ENCODE measurements at places on chromosomes 5 and 9.

DNA sequence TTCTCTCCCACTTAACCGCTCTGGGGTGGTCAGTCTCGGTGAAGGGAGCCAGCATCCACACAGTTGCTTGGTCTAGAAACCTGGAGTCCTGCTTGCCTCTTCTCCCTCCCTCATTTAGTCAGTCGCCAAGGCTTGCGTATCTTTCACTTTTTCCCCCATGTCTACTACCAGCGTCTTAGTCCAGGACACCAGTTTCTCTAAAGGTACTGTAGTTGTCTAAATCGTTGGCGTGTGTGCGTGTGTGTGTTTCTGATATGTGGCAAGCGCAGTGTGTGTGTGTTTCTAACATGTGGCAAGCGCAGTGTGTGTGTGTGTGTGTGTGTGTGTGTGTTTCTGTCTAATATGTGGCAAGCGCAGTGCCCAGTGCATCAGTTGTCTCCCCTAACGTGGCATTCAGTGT lies 641 bp downstream of the ATP6V1G1 start:
- DNase-seq, result no peak

- no peak for DNase-seq
These were observed 234.8 kb downstream of the AUH start for GRCh38 chr9:91126761-91127445.

DNA sequence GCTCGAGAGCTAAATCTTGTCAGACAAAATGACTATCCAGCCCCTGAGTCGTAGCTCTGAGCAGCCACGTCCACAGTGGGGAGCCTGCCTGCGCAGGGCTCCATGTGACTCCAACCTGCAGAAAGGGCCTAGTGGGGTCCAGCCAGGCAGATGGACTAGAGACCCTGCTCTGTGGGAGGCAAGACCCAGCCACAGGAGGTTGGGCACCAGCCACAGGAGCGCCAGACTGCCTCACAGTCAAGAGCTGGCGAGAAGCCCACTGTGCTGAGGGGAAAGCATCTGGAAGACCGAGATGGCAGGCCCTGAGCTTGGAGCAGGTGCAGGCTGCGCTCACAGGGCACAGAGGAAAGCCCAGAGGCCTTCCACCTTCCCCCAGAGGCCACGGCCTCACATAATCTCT lies 61.4 kb downstream of the C5orf15 start:
- DNase-seq, result no peak

- DNase-seq, result no peak
These were observed 11.7 kb upstream of the PDE4D start for GRCh38 chr5:59905188-59905587.

DNA sequence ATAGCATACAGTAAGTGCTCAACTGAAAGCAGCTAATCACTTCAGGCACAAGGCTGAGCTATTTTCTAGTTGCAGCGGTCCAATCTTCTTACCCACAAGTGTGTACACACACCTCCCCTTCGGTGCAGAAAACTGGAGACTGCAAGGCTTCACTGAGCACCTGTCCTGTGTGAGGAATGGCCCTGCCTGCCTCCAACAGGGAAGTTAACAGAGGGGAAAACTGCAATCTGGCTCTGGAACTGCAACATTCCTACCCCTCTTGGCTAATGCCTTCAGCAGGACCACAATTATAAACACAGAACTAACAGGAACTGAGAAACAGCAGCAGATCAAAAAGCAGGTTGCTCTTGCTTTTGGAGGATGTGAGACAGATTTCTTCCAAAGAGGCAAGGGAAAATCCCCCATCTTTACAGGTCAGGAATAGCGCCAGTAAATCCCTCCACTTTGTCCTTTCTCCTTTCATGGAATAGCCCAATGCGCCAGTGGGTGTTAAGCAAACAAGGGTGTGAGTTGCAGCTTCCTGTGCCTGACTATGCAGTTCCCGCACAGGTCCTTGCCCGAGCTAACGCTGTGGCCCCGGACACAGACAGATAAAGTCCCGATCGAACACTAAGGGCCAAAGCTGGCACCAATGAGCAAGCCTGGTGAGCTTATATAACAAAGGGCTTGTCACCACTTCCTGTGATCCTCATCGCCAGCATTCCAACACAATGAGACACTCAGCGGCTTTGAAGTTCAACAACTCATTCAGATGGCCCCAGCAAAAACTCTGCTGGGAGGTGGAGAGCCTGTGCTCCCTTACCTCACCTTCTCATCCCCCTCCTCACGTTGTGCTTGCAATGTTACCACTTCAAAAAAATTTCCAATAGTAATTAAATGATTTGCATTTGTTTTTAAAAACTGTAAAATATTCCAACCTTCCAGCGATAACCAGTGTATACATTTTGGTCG lies 21.5 kb downstream of the SHB start:
- no peak for DNase-seq

GRCh38 chr5:139836469-139837208 lies 41.0 kb downstream of the PSD2 start:
- DNase-seq, result no peak

GRCh38 chr9:127388856-127389238 lies 8.1 kb upstream of the SLC2A8 start:
- DNase-seq, result no peak

- DNase-seq, result no peak
These were observed 5.7 kb downstream of the CLTB start for GRCh38 chr5:176410486-176411180.

- no peak for DNase-seq
These were observed 50.3 kb downstream of the MAN2A1 start for GRCh38 chr5:109739741-109740728.

DNA sequence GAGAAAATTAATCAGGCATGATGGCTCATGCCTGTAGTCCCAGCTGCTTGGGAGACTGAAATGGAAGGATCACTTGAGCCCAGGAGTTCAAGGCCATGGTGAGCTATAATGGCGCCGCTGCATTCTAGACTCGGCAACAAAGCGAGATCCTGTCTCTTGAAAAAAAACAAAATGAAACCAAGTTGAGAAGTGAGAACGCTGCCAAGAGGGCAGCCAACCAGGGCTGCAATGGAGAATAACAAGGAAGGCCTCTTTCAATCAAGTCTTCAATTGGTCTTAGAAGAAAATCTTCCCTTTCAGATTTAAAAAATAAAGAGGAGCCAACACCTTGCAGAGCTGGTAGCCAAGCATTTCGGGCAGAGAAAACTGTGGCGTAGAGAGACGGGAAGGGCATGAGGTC lies 14.7 kb downstream of the KIAA1958 start:
- no peak for DNase-seq

DNA sequence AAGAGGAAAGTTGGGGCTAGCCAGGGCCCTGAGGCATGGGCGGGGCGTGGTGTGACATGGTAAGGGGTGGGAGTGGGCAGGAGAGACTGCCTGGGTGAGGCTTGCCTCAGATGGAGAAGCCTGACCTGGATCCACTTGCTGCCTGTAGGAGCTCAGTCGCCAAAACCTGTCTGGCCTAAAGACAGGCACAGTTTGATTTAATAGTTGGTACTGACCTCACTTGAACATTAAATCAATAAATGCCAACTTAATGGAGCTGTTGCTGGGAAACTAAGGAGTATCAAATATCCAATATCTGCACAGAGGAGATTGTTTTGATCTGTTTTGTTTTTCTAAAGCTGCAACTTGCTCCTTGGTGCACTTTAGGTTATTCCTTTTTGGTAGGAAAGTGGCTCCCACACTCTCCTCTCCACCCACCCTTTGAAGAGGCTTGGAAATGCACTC lies 86.4 kb downstream of the RCL1 start:
- DNase-seq, result no peak

- no peak for DNase-seq
These were observed 54.4 kb downstream of the ZNF474 start for GRCh38 chr5:122183788-122184170.

GRCh38 chr5:171462928-171463861 lies 43.7 kb downstream of the FGF18 start:
- no peak for DNase-seq

DNA sequence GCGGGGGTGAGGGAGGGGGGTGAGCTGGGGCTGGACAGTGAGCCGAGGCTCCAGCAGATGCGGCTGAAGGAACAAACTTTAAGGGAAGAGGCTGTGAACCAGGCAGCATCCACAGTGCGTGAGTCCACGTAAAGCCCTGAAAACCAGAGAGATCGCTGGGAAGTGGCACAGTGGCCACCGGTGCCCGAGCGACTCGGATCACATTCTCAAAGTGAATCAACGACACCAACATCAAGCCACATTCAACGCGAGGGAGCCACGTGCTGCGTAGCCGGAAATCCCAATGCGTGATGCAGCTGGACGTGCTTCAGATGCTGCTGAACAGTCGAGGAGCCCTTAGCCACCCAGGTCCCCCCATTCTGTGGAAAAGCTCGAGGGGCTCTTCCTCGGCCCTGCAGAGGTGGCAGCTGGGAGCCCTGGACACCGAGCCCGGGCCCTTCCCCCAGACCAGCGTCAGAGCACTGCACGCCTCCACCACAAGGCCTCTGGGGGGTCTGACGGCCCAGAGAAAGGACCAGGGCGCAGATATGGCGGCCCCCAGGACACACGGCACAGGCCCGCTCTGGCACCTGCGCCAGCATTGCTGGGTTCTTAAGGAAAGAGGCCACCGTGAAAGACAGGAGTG lies 53.7 kb upstream of the EXOC3 start:
- no peak for DNase-seq

GRCh38 chr5:12214267-12215015 lies 310.2 kb upstream of the CTNND2 start:
- DNase-seq, result no peak

DNA sequence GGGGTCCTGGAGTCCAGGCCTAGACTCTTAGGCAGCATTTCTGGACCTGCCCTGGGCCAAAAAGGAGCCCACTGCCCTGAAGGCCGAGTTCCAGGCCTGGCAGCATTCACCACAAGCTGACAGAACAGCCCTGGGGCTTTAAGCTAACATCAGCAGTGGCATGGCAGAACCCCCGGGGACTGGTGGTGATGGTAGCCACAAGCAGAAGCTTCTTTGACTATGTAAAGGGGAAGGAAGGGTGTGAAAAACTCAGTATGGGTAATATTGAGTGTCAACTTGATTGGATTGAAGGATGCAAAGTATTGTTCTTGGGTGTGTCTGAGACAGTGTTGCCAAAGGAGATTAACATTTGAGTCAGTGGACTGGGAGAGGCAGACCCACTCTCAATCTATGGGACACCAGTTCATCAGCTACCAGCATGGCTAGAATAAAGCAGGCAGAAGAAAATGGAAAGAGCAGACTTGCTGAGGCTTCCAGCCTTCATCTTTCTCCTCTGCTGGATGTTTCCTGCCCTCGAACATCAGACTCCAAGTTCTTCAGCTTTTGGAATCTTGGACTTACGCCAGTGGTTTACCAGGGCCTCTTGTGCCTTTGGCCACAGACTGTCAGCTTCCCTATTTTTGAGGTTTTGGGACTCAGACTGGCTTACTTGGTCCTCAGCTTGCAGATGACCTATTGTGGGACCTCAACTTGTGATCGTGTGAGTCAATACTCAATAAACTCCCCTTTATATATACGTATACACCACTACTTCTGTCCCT lies 661.0 kb upstream of the C9orf72 start:
- no peak for DNase-seq

- DNase-seq, result no peak
These were observed 25.1 kb upstream of the PRDM12 start for GRCh38 chr9:130639124-130639765.

GRCh38 chr5:94707359-94707758 lies 88.9 kb downstream of the SLF1 start:
- no peak for DNase-seq

- DNase-seq, result no peak
These were observed 5.3 kb upstream of the TRIM41 start for GRCh38 chr5:181217803-181218062.

- DNase-seq, result no peak
These were observed 60.1 kb downstream of the OTULIN start for GRCh38 chr5:14724633-14725032.

GRCh38 chr9:106069241-106069640 lies 374.9 kb downstream of the TMEM38B start:
- DNase-seq, result no peak

- DNase-seq, result no peak
These were observed 839.3 kb upstream of the ARRDC3 start for GRCh38 chr5:92222449-92222848.

DNA sequence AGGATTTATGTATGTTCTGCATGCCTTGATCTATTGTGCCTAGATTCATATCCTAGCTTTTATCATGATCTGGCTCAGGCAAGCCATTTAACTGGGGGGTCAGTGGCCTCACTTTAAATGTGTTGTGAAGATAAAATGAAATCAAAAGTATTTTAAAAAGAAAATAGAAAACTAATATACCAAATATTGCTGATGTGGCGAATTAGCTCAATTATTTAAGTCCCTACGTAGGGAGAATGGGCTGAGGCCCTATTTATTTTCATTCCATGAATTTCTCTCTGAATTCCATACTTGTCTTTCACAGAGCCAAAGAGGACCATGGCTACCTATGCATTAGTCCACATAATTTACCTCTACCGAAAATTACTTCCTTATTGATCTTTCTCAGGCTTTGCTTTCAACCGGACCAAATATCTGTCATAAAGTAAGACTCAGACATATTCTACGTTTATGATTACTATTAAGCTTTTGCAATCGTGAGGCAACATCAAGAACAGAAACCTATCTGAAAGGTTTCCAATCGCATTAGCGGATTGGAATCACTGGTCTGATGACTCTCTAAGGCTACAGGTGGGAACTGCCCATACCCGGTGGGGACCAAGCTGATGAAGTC lies 1.7 kb downstream of the MBLAC2 start:
- DNase-seq, result no peak

DNA sequence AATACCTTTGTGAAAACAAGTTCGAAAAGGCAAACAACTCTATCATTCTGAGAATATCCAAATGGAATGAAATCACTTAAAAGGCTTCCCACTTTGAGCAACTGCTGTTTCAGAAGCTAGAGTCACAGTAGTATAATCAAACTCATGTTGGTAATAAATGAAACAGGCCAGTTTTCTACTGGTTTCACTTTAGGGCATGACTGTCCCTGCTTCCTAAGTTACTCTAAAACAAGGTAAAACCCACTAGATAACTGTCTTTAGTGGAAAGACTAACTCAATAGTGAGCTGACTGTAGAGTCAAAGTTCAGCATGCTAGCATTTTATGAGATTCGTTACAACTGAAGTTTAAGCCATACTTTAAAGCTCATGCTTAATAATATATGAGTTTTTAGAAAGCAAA lies 6.0 kb downstream of the CDC26 start:
- no peak for DNase-seq

DNA sequence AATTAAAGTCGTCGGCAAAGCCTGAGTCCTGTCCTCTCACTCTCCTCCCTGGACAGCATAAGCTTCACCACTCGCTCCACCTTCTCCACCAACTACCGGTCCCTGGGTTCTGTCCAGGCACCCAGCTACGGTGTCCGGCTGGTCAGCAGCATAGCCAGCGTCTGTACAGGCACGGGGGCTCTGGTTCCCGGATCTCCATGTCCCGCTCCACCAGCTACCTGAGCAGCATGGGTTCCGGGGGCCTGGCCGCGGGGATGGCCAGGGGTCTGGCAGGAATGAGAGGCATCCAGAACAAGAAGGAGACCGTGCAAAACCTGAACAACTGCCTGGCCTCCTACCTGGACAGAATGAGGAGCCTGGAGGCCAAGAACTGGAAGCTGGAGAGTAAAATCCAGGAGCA lies 1.7 kb upstream of the XPA start:
- DNase-seq, result no peak

Data from anterior cingulate cortex (tissue), 58 donors.